ENCODE measurements at places on chromosomes 1 and 21.

- DNase-seq = no peak
Measured at GRCh38 chr1:15381805-15382204, 27.9 kb upstream of the EFHD2 start.

GRCh38 chr1:63909526-63909925 is 135.7 kb downstream of the ROR1 start:
- no peak for DNase-seq

- DNase-seq = no peak
Measured at GRCh38 chr1:220386494-220387195, 114.4 kb upstream of the RAB3GAP2 start.

- no peak for DNase-seq
Measured at GRCh38 chr1:184161071-184161698, 109.7 kb downstream of the TSEN15 start.

DNA sequence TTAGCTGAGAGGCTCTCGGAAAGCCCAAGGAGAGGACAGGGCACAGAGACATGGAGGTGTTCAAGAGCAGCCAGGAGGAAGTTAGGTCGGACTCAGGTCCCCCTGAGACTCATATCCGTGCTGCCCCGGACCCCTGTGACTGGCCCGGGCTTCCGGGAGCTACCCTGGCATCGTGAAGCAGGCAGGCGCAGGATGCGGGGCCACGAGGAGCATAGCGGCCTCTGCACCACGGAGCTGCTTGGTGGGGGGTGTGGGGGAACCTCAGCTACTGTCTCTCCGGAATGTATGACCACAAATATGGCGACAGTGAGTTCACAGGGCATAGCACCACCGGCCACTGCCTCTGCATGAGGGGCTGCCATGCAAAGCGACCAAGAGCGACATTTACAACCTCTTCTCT is 112.2 kb upstream of the GUCA2B start:
- no peak for DNase-seq

DNA sequence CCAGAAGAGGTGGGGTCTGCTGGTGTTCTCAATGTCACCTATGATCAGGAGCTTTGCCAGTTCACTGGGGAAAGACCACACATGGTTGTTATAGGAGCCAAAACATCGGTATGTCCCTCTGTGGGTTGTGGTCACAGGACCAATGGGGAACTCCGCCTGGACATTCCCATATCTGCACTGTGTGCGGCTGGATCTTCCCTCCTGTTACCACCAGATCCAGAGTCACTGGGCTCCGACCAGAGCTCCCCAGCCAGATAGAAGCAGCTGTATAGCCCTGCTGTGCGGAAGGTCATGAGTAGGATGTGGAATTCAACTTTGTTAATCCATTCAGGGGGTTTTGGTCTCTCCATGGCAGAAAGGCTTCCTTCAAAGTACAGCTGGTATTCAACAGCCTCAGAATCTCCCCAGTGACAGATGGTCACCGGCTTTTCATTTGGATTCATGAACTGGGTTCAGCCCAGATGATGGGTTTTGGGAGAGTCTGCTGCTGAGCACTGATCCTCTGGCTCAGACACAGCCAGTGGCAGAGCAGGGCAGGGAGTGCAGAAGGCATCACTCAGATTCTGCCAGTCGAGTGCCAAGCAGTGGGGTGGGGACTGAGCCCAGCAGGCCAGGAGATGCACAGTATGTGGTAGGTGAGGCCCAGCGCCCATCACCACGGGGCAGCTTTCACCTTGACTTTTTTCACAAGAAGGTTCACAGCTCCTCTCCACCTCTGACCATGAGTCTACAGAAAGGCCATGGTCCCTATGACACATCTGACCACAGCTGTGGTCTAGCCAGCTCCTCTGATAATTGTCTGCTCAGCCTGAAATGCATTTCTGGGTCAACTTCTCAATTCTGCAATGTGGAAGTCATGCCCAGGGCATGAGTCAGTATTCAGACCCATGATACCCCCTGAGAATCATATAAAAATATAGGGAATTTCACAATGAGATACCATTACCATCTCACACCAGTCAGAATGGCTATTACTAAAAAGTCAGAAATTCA is 2.9 kb upstream of the SHCBP1L start:
- DNase-seq = peak; percentile 33

DNA sequence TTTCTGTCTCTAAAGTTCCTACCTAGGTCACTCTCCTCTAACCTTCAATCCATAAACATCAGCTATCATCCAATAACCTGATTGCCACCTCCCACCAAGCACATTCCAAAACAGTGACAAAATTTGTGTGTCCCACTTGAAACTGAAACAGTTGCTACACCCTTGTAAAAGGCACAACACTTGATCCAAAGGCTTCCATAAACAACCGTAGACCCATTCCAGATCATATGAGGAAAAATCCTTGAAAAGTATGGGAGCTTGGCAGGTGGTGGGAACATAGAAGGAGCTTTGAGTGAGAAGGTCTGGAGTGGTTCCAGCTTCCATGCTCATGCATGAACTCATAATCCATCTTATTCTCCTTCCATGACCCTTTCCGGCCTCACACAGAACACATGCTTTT is 82.0 kb upstream of the ATP1A1 start:
- no peak for DNase-seq

GRCh38 chr1:57927003-57927402 is 503.1 kb upstream of the DAB1 start:
- DNase-seq = no peak

- DNase-seq = no peak
Measured at GRCh38 chr21:44761011-44761729, 40.5 kb downstream of the UBE2G2 start.

DNA sequence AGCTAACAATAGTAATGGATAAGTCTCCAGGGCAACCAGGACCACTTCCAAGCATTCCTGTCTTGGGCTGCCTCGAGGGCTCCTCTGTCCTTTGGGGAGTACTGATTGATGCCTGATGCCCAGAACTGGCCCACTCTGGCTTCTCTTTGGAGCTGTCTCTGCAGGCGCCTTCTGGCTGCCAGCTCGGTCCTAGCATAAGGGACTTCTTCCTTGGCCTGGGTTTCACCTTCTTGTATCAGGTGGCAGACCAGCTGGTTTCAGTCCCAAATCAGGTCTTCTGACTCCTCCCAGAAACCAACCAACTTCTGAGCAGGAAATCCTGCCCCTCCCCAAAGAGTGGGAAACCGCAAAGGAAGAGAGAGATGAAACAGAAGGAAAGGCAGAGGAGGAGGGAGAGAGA is 10.6 kb downstream of the G0S2 start:
- DNase-seq = no peak

DNA sequence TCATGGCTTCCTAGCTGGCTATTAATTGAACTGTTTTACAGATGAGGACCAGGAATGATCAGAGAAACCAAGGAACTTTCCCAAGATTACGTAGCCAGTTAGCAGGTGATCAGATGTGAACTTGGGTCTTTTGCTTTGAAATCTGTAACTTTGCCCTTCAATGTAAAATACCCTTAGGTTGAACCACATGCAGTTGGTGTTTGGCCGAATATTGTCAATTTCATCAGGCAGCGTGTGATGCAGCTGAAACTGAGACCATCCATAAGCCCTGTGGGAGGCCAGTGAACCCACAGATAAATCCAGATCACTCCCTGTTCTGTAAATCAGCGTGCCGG is 150.8 kb downstream of the ETS2 start:
- no peak for DNase-seq

- DNase-seq = no peak
Measured at GRCh38 chr21:35469498-35469897, 420.4 kb upstream of the RUNX1 start.

- DNase-seq = no peak
Measured at GRCh38 chr1:175841738-175842187, 98.4 kb upstream of the TNR start.

DNA sequence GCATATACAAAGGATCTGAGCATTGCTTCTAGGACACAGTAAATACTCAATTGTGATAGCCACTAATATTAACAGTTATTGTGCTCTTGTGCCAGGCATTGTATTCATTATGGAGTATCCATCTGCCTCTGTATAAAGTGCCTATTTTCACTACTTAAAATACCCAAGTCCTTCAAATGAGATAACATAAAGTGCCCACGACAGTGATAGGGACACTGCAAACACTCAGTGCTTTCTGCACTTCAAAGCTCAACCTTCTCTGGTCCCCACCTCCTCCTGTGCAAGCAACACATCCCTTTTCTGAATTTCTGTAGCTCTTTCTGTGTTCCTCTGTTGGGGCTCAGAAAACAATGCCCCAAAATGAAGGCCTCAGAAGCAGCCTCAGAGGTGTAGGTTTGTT is 6.6 kb upstream of the DDAH1 start:
- DNase-seq = no peak

Data from smooth muscle cell of the brain vasculature (primary cell).